A172 (cell line): ENCODE measurements at places on chromosomes 16 and 17.

GRCh38 chr16:88923926-88924833, 52.8 kb downstream of the CBFA2T3 start:
- DNase-seq, result peak; percentile 58

DNA sequence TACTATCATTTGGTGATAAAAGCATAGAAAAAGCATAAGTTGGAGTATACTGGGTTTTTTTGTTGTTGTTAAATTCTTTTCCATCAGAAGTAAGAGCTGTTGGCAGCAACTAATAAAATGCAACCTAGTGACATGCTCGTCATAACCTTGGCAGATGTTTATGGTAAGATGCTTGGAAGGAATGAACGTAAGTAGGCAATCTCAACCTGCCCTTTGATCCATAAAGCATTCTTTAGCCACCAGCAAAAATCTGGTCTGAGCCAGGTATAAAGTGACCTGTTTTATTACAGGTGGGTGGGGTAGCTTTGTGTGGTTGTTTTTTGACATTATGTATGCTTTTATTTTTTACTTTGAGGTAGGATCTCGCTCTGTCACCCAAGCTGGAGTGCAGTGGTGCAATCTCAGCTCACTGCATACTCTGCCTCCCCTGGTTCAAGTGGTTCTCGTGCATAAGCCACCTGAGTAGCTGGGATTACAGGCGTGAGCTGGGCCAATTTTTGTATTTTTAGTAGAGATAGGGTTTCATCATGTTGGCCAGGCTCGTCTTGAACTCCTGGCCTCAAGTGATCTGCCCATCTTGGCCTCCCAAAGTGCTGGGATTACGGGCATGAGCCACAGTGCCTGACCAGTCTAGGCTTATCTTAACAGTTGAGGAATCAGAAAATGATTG, 22.0 kb downstream of the WSB1 start:
- no peak for DNase-seq

DNA sequence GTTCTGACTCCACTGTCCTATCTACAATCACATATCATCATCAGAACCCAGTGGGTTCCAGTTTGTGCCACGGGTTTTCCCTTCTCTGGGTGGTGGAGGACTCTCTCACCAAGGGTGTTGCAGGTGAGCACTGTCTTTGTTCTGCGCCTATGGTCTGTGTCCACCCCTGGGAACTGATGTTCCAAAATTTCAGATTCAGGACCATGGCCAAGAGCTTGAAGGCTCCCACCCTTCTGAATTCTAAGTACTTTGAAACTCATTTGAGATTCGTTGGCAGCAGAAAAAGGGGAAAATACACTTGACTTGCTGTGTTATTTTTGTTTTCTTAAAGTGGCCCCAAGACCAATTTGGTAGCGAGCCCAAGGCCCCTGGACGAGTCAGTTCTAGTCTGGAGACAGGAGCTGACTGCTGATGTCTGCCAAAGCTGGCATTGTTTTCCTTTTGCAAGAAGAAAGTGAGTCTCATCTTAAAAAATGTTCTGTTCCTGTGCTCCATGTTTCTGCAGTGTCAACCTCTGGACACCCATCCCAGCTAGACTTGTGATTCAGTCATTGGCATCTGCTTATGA, 310.9 kb downstream of the HAPSTR1 start:
- DNase-seq, result no peak

GRCh38 chr17:9643611-9644010, 1.7 kb upstream of the USP43 start:
- no peak for DNase-seq

DNA sequence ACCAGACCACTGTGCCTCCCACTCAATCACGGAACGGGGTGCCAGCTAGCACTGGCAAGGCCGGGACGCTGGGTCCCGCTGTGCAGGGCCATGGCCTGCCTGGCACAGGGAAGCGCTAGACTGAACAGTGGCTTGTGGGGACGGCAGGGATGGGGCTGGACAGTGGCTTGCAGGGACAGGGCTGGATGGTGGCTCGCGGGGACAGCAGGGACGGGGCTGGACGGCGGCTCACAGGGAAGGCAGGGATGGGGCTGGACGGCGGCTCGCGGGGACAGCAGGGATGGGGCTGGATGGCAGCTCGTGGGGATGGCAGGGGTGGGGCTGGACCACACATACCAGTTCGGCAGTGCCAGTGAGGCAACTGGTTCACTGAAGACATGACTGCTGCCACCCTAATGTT, 32.6 kb downstream of the LMF1 start:
- no peak for DNase-seq

DNA sequence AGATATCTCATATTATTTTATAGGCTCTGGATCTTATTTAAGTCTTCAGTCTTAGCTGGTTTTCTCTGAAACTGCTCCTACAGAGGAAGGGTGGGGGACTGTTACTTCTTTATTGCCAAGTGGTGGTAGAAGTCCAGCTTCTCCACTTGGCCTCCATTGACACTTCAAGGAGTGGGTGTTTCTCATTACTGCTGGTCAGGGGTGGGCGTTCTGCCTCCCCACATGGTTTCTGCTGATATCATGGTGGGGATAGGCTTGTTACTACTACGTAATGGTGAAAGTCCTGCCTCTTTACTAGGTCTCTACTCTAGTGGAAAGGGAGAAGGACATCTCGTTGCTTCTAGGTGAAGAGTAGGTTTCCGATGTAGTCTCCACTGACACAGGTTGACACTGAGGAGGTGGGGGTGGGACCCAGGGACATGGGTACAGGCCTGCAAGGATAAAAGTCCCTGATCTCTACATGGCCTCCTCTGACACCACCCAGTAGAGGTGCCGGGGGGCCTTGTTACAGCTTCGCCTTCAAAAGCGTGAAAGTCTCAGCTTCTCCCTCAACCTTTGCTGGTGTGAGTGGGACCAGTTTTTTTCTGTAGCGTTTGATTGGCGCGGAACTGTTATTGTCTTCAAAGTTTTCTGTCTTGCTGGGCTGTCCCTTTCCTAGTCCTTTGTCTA, 20.3 kb downstream of the PRAC1 start:
- no peak for DNase-seq

DNA sequence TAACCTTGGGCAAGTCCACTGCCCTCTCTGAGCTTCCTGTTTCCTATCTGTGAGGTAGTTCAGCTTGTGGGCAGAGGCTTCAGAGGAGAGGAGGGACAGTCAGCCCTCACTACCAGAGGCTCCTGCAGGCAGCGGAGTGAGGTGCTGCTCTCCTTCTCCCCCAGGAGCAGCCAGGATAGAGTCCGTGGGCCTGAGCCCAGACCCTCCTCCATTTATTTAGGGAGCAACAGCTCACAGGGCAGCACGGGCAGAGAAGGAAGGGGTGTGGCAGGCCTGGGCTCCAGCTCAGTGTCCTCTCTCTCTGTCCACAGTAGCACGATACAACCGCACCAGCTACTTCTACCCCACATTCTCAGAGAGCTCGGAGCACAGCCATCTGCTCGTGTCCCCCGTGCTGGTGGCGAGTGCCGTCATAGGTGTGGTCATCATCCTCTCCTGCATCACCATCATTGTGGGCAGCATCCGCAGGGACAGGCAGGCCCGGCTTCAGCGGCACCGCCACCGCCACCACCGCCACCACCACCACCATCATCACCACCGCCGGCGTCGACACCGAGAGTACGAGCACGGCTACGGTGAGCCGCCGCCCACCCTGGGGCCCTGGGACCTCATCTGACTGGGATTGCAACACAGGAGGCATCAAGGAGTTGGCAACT, 42.3 kb downstream of the BEAN1 start:
- no peak for DNase-seq

DNA sequence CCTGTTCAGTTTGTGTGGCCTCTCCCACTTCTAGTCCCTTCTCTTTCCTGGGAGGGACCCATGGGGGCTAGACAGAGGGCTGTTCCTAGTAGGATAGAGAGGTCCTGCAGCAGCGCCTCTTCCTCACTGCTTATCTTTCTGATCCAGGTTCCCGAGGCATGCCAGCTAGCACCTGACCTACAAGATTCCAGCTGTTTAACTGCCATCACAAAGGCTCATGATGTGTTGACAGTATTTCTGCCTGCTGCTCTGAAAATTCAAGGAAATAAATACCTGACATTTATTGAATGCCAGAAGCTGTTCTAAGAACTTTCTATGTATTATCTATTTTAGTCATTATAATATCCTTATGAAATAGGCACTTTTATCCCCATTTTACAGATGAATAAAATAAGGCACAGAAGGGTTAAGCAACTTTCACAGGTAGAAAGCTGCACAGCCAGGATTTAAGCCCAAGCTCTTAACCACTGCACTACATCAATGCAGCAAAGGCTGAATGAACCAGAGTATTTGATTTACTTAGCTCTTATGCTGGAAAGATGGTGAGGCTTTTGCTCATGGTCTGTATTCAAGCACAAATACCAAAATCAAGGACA, 38.8 kb downstream of the HEATR6 start:
- DNase-seq, result no peak

DNA sequence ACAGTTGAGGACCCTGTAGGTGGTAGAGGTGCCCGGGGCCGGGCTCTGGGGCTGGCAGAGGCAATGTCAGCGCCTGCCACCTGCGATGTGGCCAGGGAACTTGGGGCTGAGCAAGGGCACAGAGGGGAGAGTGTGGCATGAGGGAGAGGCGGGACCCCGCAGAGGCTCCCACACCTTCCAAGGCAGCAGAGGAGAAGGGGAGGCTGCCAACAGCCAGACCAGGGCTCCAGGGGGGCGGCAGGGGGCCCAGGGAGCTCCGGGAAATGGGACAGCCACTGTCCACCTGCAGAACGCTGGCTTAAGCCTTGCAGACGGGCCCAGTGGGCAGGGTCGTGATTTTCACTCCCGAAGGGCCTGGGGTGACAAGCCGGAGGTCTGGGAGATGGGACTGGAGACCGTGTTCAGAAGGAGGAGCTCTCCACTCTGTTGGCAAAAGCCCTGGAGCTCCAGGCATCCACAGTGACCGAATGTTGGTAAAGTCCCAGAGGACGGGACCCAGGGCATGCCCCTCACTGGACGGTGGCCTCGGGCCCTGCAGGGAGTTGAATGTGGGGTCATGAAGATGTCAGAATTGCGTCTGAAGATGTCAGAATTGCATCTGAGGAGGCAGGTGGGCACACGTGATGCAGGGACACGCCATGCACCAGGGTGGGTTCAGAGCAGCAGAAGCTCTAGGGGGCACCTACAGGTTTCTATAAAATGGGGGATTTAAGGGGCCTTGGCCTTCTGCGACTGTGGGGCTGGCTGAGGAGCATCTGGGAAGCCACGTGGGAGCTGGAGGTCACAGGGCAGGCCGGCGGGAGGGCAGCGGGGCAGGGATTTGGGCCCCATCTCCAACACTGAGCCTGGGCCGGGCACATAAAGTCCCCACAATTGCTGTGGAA, 18.6 kb downstream of the CD7 start:
- DNase-seq, result no peak

- DNase-seq, result no peak
Observed at GRCh38 chr16:46850619-46851555, 19.9 kb upstream of the C16orf87 start.

GRCh38 chr17:66684261-66684660, 150.7 kb upstream of the CACNG5 start:
- no peak for DNase-seq

DNA sequence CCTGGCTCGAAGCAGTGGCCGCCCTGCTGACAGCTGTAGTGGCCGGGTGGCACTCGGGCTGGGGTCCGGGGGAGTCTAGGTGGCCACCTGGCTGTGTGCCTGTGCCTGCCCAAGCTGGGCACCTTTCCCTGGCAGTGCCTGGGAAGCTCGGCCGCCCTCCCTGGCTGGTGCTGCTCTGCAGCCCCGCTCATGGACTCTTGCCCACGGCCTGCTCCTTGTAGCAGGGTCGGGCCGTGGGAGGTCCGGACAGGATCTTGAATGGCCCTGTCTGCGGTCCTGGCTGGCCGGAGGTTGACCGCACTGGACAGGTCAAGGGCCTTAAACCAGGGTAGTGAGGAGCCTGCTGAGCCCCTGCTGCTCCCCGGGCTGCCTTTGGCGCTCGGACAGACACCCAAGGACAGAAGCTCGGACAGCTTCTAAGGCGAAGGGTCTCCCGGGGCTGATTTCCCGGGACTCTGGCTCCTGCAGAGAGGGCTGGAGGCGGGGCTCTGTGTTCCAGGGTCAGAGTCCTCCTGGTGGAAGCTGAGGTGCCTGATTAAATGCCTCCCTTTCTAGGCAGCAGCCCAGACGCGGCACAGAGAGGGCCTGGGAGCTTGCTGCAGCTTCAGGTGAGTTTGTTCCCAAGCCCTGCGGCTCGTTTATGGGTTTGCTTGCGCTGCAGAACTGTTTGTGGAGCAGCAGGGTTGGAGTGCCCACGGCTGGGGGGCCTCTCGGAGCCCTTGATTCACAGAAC, 6.0 kb downstream of the CAPN15 start:
- no peak for DNase-seq

GRCh38 chr17:80794281-80795089, 197.2 kb upstream of the CHMP6 start:
- no peak for DNase-seq

- DNase-seq, result no peak
Observed at GRCh38 chr17:78135858-78136500, 5.4 kb downstream of the TMC8 start.

DNA sequence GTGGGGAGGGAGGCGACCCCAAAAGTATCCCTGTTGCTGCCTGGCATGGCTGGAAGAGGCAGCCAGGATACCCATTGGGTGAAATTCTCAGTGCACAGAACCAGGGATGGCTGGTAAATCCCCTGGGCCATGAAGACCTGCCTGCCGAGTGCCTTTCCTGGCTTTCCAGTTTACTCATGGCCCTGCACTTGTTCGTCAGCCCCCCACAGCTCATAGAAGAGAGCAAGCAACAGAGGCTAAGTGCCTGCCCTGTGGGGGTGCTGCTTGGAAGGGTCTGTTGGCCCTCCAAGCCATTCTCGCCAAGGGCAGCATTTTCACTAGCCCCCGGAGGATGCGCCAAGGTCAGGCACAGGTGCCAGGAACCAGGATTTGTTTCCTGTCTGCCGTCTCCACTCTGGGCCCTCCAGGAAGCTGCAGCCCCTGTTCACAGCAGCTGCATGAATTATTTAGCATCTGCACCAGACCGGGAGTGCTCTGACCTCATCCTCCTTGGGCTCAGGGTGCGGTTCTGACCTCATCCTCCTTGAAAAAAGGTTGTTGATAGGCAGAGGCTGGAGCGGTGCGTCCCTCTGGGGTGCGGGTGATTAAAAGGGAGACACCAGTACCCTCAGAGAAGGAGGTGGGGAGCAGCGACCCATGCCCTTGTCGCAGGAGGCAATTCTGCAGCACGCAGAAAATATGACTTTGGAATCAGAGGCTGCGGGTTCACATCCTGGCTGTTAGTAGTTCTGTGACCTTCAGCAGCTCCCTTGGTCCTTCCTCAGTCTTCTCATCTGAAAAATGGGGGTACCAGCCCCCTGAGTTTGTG, 14.2 kb upstream of the CD300A start:
- peak; percentile 55 for DNase-seq

- DNase-seq, result no peak
Observed at GRCh38 chr17:35390663-35391062, 17.2 kb upstream of the SLFN11 start.

GRCh38 chr16:51140112-51140511, 11.0 kb downstream of the SALL1 start:
- no peak for DNase-seq

DNA sequence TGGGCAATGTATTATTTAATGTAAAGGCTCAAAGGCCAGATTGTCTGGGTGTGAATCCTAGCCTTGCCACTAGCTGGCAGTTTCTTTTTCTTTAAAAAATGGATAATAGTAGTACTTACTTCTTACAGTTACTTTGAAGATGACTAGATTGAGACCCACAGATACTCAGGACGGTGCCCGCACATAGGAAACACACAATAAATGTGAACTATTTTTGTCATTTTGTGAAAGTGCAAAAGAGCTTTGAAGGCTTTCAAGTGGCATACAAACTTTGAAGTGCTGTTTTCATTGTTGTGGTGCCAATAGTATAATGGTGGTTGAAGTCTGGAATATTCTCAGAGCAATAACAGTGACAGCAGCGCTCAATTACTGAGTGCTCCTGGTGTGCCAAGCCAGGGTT, 63.6 kb downstream of the OTOA start:
- no peak for DNase-seq
